Adipose tissue (tissue), 3 donors: ENCODE measurements at places on chromosomes 11 and 22. TPM values are rescaled to one million over a fixed set of nuclear protein-coding genes. Genes with fewer than 3 reads are reported as not detected.

Gene IGLL1
- not detected for polyA plus RNA-seq

Gene KCNJ1
- polyA plus RNA-seq = 0.01 TPM

Gene ARHGAP8
- 1.1 TPM for polyA plus RNA-seq

Gene C11orf87
- 0.01 TPM for polyA plus RNA-seq

Gene MUC5B
- polyA plus RNA-seq = 0.37 TPM

Gene KCNQ1OT1
- 0.03 TPM for polyA plus RNA-seq

Gene OR52H1
- not detected for polyA plus RNA-seq

Gene KRTAP5-8
- polyA plus RNA-seq = not detected

Gene NOL12
- 31.7 TPM for polyA plus RNA-seq

Gene OR8A1
- polyA plus RNA-seq = under 0.01 TPM

Gene SHANK3
- 33.1 TPM for polyA plus RNA-seq

Gene FTH1
- 7,473 TPM for polyA plus RNA-seq

Gene KRTAP5-1
- polyA plus RNA-seq = not detected

Gene PTPRCAP
- 4.1 TPM for polyA plus RNA-seq

Gene C22orf31
- 0.34 TPM for polyA plus RNA-seq

Gene ADAMTS8
- 0.67 TPM for polyA plus RNA-seq

Gene UBQLN3
- polyA plus RNA-seq = not detected

Gene GGTLC3
- polyA plus RNA-seq = not detected

Gene RASD2
- polyA plus RNA-seq = 1.1 TPM

Gene CASP5
- polyA plus RNA-seq = 0.51 TPM

Gene CD3D
- polyA plus RNA-seq = 1.2 TPM

Gene TRIM51G
- not detected for polyA plus RNA-seq

Gene OR8H2
- not detected for polyA plus RNA-seq

Gene TIGD3
- polyA plus RNA-seq = 0.08 TPM

Gene OR51F2
- polyA plus RNA-seq = not detected

Gene KRTAP5-7
- polyA plus RNA-seq = not detected

Gene FIBP
- 68.7 TPM for polyA plus RNA-seq

Gene RAB38
- 1.5 TPM for polyA plus RNA-seq

Gene SLC7A4
- polyA plus RNA-seq = 0.34 TPM

Gene MGAT3
- polyA plus RNA-seq = 3.5 TPM

Gene CD3G
- polyA plus RNA-seq = 0.79 TPM

Gene GPHA2
- polyA plus RNA-seq = not detected

Gene B3GAT1
- polyA plus RNA-seq = not detected

Gene CNIH2
- not detected for polyA plus RNA-seq

Gene MMP13
- polyA plus RNA-seq = not detected

Gene DCHS1
- polyA plus RNA-seq = 3.0 TPM

Gene CRYBA4
- polyA plus RNA-seq = not detected

Gene KRTAP5-9
- polyA plus RNA-seq = not detected

Gene ANO9
- 0.45 TPM for polyA plus RNA-seq

Gene DEPDC7
- 1.6 TPM for polyA plus RNA-seq

Gene MMP3
- polyA plus RNA-seq = 0.77 TPM

Gene ART5
- not detected for polyA plus RNA-seq

Gene OR8U1
- polyA plus RNA-seq = not detected

Gene TRIM48
- not detected for polyA plus RNA-seq

Gene OR8H3
- polyA plus RNA-seq = not detected

Gene ZNF280B
- not detected for polyA plus RNA-seq
